Thoracic aorta (tissue), 2 donors: ENCODE measurements at places on chromosomes 11 and 22. TPM values are rescaled to one million over a fixed set of nuclear protein-coding genes. Genes with fewer than 3 reads are reported as not detected.

GRCh38 chr11:98455500-98456307 lies 565.0 kb upstream of the CNTN5 start:
- DNase-seq = no peak

DNA sequence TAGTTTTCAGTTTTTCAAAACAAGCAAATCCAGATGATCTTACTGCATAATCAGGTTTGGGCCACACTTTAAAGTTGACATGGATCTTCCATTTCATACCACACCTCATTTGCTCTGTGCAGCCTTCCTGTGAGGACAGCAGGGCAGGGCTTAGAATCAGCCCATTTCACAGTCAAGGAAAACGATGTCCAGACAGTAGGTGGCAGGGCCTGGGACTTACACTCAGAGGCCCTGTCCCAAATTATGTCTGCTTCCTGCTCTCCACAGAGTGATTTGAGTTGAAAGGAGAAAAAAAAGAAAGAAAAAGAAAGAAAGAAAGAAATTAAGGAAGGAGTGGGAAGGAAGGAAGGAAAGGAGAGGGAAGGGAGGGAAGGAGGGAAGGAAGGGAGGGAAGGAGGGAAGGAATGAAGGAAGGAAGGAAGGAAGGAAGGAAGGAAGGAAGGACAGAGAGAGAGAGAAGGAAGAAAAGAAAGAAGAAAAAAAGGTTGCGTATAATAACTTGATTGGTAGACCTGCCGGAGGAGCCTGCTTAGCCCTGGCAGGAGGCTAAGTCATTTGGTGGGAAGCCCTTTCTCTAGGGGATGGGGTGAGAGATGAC lies 23.6 kb downstream of the TSKU start:
- no peak for DNase-seq

The CABP4 gene
- 5.7 TPM for total RNA-seq

The HOATZ gene
- not detected for total RNA-seq

GRCh38 chr11:8754241-8754640 lies 71.6 kb downstream of the RPL27A start:
- no peak for DNase-seq

GRCh38 chr11:12914400-12914912 lies 94.7 kb upstream of the RASSF10 start:
- no peak for DNase-seq

The MPZL2 gene
- total RNA-seq = 58.1 TPM

DNA sequence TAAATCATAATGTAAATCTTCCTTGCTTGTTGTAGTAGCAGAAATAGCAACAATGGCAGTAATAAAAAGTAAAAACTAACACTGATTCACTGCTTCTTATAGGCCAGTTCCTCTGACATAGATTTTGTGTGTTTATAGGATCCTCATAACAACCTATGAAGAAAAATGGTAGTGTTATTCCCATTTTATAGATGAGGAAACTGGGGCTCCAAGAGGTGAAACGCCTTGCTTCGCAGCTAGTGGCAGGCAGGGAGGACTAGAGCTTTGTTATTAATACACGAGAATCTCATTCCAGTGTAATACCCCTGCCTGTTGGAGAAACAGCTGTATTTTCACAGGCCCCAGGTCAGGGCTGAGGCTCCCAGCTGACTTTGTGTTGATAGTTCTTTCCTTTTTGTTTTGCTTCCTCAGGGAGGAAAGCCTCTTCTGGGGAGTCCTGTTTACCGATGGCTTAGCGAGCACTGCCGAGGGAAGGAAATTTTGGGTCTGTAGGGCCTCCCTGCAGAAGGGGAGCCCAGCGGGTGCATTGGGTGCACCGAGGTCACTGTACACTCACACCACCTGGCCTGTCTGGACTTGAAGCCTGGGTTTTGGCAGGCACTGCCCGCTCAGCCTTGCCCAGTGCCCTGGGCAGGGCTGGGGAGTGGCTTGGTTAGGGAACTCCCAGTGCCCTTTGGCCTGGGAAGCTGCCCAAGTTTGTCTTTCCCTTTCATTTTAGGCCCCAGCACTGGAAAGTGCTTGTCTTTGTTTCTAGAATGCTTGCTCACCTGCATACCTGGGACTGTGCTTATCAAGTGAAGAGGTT lies 13.5 kb downstream of the KIAA1671 start:
- no peak for DNase-seq

GRCh38 chr22:49232319-49233067 lies 595.2 kb downstream of the BRD1 start:
- no peak for DNase-seq

GRCh38 chr11:119694334-119694733 lies 34.7 kb downstream of the NECTIN1 start:
- no peak for DNase-seq

DNA sequence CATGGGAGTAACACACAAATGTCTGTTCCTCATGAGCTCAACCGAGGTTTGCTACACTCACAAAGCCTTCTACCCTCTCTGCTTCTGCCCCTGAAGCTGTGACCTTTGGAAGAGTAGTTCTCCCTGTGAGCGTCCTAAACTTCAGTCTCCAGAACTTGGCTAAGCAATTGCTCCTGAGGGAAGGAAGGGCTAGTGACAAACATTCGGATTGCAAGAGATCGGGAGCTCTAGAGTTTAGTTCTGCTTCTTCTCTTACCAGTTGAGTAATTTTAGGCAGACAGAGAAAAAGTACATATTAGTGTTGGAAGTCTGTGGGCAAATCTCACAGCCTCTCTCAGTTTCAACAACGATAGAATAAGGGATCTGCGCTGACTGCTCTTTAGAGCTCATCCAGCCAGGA lies 27.3 kb upstream of the ELF5 start:
- DNase-seq = no peak

DNA sequence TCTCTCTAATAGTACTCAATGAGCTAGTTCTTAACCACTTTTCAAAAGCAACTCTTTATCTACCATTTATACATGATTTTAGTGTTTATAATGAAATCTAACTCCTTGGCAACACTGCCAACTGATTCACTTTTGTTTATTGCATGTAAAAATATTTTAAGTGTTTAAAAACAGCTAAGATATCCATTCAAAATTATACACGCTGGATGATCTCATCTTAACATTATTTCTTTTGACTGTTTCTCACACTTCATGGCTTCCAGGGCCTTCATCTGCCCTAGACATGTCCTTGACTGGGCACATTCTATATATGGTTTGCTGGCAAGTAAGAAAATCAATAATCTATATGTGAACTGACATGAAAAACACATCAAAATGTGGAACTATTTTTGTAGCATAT lies 414.6 kb upstream of the LUZP2 start:
- DNase-seq = no peak

The ISX gene
- total RNA-seq = not detected

- DNase-seq = no peak
These were observed 3.0 kb upstream of the WEE1 start for GRCh38 chr11:9570313-9571025.

GRCh38 chr11:42593441-42593840 lies 718.4 kb upstream of the API5 start:
- no peak for DNase-seq

DNA sequence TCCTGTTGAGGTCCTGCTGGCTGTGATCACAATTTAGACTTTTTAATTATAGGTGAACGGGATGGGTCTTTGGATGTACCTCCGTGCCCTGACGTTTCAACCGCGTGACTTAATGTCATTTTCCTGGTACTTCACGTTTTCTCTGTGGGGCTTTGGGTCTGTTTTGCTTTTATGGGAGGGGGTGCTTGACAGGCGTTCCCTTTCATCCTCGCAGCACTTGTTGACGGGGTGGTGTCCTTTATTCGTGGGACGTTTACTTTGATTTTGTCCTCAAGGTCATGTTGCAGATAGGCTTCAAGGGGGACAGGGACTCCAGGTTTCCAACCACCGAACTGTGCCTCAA lies 994 bp downstream of the PPP6R3 start:
- DNase-seq = no peak

DNA sequence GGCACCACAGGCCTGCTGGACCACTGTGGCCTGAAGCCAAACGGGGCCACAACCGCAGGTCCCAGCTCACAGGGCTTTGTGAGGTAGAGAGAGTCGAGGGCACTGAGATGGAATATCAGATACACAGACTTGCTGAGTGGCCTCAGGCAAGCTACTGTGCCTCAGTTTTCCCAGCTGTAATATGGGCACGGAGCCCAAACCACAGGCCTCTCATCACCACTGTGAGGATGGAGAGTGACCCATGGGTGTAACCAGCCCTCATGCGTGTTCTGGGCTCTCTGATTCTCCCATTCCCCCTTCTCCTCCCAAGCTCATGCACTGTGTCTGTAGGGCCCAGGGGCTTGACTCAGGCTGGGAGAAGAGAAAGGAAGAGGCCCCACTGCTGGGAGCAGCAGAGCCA lies 4.2 kb downstream of the UNC93B1 start:
- DNase-seq = no peak

DNA sequence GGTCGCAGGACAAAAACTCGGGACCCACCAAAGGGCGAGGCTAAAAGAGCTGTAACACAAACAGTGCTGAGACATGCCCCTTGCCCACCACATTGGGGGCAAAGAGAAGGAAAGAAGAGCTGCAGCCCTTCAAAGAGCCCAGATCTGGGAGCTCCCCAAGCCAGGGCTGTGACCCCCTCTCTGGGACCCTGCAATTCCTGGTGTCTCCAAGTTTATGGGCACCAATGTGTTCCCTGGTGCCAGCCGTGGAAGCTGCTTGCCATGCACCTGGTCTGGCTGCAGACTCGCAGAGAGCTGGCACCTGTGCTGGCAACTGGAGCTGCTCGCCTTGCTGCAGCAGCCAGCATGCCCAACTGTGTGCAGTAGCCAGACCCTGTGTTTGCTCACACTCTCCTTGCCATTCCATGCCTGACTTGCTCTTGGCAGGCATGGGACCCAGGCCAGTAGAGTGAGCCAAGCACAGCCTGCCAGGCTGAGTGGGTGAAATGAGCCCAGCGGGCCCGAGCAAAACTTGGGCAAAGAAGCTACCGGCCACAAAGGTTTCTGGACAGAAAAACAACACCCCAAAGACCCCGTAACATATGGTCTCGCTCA lies 16.0 kb downstream of the RRP8 start:
- DNase-seq = no peak

GRCh38 chr22:31919730-31920129 lies 24.6 kb upstream of the YWHAH start:
- DNase-seq = no peak

DNA sequence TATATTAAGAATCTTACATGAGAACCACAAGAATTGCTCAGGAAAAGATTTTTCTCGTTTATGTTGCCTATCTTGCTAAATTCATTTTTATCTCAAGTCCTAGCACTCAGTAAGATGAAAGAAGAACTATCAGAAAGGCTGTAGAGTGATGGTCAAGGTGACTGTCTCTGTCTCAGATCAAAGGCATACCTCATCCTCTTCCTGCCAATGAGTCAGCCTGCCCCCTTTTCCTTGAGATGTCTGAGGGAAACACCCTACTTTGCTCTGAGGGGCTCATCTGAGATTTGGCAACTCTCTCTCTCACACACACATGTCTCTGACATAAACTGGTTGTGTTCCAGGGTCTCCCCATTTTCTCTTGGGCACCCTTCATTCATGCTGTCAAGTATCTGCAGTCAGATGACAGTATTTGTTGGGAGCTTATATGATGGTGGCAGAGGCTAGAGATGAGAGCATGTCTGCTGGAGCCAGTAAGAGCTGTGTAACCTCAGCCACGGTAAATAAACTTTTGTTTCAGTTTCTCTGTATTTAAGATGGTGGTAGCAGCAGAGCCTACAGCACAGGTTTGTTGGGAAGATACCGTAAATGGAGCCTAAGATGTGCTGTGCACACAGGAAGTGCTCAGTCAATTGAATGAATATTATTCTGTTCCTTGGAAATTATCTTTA lies 1.6 kb downstream of the MMP27 start:
- DNase-seq = no peak

- no peak for DNase-seq
These were observed 8.0 kb downstream of the TMPRSS6 start for GRCh38 chr22:37101311-37102066.

The TBX1 gene
- total RNA-seq = 2.7 TPM

DNA sequence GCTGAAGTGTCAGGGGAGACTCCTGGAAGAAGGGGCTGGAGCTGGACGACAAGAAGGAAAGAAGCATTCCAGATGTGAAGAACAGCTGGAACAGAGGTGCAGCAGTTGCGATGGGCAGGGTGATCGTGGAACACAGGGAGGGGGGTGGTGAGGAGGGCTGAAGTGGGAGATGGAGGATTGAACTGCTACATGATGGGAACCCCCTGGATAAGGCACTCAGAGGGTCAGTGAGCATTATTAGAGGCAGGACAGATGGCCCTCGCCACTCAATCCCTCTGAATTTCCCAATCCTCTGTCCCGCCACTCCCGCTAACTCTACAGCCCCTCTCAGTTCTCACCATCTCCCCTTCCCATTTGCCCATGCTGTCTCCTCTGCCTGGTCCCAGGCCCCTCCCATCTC lies 14.0 kb downstream of the SERPINH1 start:
- DNase-seq = no peak
